ENCODE measurements at places on chromosomes 2 and 18.

GRCh38 chr18:54261894-54262293 lies 7.4 kb upstream of the POLI start:
- DNase-seq, result no peak

DNA sequence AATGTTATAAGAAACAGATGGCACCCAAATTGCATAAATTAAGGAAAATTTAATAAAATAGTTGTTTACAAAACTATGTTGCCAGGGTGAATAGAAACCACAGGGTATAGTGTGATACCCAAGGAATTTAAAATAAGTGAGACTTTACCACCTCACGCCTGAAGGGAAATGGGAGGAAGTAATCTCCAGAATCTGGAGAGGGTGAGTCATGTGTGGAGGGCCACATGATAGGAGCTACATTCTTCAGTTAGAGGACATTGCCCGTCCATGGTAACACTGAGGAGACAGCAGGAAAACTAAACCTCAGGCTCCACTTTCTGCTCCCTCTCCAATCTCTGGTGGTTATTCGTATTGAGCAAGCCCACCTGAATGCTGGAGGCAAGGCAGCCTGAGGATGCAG lies 97.2 kb upstream of the NXPH2 start:
- no peak for DNase-seq

- no peak for DNase-seq
Measured at GRCh38 chr18:41553716-41554115, 401.3 kb upstream of the PIK3C3 start.

DNA sequence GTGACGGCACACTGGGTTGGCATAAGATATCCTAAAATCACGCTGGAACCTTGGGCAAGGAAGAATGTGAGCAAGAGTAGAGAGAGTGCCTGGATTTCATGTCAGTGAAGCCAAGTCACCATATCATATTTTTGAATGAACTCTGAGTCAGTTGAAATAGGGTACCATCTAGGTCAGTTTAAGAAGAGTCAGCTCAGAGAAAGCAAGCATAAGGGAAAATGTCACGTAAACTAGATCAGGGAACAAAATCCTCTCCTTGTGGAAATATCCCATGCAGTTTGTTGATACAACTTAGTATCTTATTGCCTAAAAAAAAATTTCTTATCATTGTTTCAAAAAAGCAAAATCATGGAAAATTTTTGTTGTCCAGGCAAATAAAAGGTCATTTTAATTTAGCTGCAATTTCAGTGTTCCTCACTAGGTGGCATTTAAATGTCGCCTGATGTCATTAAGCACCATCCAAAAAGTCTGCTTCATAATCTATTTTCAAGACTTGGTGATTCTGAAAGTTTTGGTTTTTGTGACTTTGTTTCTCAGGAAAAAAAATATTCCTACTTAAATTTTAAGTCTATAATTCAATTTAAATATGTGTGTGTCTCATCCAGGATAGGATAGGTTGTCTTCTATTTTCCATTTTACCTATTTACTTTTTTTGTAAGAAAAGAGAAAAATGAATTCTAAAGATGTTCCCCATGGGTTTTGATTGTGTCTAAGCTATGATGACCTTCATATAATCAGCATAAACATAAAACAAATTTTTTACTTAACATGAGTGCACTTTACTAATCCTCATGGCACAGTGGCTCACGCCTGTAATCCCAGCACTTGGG lies 19.6 kb downstream of the RSAD2 start:
- DNase-seq, result peak; percentile 18

DNA sequence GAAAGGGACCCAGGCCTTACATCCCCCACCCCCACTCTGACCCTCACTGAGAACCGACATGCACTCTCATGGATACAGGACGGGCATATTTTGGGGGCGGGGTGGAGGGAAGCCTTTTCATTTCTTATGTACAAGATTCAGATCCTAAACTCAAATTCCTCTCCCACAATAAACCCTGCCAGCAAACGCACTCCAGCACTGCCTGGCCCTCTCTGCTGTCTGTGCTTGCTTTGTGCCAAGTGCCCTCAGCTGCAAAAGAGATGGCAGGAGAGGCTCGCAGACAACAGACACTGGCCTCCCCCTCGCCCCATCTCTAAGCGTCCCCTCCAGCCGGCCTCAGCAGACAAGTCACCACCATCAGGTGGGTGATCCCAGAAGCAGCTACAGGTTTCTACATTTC lies 42.4 kb downstream of the FAM168B start:
- DNase-seq, result no peak

- DNase-seq, result no peak
Measured at GRCh38 chr2:69253112-69253511, 133.9 kb downstream of the GFPT1 start.

DNA sequence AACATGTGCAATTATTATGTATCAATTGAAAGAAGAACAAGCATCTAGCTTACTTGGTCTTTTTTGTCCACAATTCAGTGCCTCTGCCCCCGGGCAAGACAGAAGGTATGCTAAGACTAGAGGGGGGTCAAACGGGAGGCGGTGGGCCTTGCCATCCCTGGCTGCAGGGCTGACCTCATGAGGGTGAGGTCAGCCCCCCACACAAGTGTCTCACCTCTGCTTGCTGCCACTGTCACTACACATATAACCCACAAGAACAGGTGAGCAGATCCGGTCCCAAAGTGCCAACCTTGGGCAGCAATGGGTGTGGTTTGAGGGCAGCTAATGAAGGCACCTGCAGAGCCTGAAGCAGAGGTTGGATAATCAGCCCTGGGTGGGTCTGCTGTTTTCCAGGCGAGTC lies 71.5 kb downstream of the EDAR start:
- no peak for DNase-seq

DNA sequence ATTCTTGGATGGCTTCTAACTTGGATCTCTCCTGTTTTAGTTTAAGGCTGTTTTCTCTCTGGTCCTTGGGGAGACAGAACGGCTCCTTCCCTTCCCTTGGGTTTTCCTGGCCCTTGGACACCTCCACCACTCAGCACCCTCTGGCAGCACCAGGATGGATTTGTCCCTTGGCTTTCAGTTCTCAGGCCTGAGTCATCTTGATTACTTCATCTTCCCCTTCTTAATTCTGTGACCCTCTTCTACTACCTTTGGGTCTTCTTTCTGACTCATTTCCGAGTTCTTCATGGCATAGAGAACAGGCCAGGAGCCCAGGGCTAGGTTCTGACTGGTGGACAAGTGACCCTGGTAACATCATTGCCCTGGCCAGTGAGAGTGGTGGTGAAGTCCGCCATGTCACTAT lies 14.9 kb downstream of the IGFBP2 start:
- DNase-seq, result no peak

Data from HEK293T (cell line).